ENCODE measurements at places on chromosomes 1 and 21. TPM values are rescaled to one million over a fixed set of nuclear protein-coding genes. Genes with fewer than 3 reads are reported as not detected.

The DENND1B gene
- 6.9 TPM for total RNA-seq

The FCRLB gene
- 11.5 TPM for total RNA-seq

The OR2T5 gene
- not detected for total RNA-seq

The ATP1A4 gene
- total RNA-seq, result not detected

The ILDR2 gene
- total RNA-seq, result not detected

The LRRC53 gene
- total RNA-seq, result not detected

Measured in myometrial cell (primary cell).